ENCODE measurements at places on chromosomes 1 and 21.

- no peak for DNase-seq
These were observed 122.9 kb upstream of the IRF2BP2 start for GRCh38 chr1:234732671-234733390.

DNA sequence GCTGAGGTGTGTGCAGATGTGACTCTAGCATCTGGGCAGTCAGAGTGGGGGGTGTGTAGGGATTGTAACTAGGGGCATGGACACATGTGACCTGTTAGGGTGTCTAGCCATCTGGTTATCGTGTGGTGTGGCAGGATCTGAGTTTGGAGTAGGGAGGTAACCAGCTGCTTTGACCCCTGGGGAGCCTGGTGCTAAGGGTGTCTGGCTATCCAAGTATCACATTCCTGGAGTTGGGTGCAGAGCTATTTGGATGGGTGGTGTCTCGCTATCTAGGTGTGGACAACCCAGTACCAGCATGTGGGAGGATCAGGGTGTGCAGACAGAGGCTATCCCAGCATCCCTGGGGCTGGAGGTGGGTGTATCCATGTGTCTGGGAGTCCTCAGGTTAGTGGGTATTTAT, 4.7 kb downstream of the PTPRU start:
- no peak for DNase-seq

GRCh38 chr1:157958263-157958662, 35.2 kb upstream of the KIRREL1 start:
- DNase-seq, result no peak

DNA sequence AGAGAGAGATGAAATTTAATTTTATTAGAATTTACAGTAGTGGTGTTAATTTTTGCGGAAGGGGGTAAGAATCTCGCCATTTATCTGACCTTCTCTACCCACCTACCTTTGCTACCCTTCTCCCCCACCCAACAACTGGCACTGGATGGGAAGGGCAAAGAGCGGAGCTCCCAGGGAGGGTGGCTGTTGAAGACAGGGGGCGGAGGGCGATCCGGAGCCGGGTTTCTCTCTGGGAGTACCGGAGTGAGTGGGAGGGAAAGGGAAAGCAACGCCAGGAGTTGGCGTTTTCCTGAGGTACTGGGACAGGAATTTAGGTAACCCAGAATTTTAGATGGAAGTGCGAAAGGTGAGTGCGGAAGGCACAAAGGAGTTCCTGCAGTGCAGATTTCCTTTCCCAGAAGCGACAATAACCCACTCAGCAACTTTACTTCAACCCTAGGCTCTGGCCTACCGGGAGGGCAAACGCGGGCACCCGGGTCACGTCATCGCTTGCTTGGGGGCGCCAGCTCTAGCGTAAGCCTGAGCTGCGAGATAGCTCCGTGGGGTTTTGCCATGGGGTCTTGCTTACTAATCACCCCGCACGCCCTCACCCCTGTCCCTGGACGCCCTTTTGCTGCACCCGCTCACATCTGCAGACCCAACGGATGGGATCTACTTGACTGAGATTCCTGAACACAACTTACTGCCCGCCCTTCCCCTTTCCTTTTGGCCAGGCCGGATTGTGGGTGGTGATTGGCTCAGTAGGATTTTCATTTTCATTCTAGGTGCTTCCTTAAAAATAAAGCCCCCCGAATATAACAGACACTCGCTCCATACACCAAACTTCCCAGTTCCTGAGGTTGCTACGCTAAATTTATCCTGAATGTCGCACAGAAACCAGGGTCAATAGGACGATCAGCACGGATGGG, 413.0 kb upstream of the ESRRG start:
- DNase-seq, result no peak

DNA sequence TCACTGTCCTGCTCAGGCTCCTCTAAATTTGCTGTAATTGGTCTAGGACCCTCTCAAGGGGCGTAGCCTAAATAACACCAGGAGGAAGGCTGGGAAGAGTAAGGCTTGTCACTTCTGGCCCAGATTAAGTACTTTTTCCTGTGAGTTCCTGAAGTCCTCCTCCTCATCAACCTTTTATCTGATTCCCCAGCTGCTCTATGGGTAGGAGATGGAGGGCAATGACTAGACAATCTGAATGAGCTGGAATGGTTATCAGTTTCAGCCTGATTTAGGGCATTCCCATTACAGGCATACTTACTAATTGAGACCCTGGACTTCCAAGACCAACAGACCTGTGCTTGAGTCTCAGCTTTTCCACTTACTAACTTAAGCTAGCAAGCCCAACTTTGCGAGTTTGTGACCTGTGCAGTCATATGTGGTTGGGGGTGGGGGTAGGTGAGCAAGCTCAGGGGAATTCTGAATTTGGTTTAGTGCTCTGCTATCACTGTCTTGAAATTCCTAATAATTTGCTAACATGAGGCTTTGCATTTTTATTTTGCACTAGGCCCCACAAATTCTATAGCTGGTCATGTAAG, 18.0 kb upstream of the FGGY start:
- DNase-seq, result no peak

- DNase-seq, result no peak
These were observed 14.2 kb downstream of the CLIC4 start for GRCh38 chr1:24759492-24759891.

DNA sequence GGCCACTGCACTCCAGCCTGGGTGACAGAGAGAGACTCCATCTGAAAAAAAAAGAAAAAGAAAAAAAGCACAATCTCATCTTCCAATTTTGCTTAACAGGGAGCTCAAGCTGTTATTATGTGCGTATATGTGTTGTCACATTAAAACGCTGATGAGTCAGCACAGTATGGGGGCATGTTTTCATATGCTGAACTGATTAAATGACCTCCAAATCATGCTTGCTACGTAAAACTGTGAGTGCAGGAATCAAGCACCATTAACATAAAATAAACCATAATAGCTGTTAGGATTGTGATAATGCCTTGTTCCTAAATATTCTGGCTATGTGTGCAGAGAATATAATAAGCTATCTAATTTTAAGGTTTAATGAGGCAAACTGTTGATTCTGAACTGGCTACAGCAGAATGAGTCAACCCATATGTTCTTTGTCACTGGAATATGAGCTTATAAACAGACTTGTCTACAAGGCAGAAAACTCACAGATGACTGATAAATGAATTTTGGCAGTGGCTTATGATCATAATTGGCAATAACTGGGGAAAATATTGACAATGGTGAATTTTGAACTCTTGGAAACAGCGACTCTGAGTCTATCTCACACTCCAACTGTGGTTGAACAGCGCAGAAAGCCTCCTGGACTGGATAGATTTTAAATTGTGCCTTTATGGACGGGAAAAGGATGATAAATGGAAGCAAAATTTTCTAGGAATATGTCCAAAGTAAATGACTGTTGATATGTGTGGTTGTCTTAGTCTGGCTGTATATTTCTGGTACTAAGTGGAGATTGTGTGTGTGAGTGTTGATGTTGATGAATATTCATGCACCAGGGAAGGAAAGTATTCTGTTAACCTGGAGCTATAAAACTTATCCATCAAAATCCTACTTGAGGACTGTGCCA, 75.5 kb downstream of the VCAM1 start:
- DNase-seq, result no peak

DNA sequence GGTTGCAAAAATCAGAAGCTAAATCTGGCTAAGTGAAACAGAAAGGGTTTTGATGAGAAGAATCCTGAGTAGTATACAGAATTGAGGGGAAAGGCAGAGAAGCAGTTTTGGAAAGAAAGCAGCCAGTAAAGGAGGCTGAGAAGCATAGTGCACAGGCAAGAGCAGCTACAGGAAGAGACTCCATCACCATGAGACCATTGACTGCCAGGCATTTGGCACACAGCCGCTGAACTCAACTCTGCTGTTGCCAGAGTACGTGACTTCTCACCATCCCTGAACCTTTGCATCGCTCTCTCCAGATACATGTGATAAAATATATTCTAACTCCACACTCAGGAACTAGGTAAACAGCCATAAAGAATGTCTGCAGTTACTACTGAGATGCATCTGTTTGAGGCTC, 128.3 kb upstream of the C1orf21 start:
- no peak for DNase-seq

- DNase-seq, result peak; percentile 41
These were observed 39.1 kb upstream of the NFIA start for GRCh38 chr1:61043010-61043820.

- no peak for DNase-seq
These were observed 411.7 kb downstream of the PTPRU start for GRCh38 chr1:29648026-29648425.

DNA sequence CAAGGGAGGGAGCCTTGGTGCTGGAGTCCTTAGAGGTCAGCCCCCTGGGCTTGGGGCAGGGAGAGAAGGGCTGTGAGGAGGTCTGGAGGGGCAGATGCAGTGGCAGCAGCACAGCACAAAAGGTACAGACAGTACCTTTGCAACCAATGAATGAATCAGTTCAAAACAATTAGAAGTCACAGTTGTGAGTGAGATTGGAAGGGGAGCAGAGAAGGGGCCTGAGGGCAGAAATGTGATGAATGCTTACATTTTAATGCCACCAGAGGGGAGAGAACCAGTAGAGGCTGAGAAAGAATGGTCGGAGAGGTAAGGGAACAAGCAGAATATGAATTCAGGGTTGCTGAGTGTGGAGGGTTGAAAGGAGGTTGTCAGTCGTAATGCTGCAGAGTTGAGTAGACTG, 24.2 kb downstream of the CAMTA1 start:
- no peak for DNase-seq

DNA sequence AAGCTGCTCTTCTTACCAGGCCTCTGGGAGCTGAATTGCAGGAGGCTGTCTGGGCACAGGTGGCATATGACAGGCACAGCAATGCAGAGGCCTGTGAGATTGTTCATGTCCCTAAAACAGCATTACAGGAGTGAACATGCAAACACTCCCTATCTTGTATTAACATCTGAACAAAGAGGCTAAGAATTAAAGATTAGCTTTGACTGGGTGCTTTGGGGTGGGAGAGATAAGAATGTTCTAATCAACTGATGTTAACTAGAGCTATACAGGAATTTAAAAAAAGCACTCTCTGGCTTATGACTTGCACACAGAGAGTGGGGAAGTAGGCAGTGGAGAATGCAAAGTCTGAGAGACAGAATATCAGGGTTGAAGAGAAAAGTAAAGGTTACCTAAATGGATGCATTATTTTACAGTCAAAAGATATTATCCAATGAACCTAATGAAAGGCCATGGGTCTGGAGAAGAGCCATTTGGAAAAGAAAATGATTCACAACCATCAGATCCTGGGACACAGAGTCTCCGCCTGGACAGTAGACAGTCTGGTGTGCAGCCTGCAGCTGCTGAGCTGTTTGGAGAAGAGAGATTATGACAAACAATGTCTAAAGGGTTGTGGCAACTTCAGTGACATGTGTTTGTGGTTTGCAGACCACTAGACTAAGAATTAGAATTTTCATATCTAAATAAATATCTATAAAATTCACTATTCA, 20.2 kb downstream of the DPT start:
- no peak for DNase-seq

GRCh38 chr1:73980324-73981040, 217.5 kb downstream of the LRRIQ3 start:
- peak; percentile 88 for DNase-seq

DNA sequence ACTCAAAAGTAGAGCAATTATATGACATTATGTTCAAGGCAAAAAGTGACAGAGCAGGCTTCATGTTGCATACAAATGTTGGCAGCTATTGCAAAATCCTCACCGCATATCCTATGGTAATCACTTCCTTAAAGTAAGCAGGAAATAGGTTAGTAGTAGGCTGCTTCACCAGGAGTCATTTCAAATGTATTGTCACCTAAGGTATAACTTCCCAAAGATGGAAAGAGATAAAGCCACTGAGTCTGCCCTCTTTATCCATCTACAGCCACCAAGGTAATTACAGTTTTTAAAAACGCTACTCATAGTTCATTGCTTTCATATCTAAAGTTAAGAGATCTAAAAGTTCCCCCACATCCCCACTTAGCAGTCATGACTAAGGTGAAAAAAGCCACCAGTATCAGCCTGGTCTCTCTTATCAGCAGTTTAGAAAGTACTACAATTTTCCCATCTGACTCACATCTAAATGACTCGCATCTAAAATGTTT, 31.6 kb upstream of the UBE2U start:
- no peak for DNase-seq

- DNase-seq, result no peak
These were observed 21.8 kb downstream of the RXRG start for GRCh38 chr1:165423136-165423535.

DNA sequence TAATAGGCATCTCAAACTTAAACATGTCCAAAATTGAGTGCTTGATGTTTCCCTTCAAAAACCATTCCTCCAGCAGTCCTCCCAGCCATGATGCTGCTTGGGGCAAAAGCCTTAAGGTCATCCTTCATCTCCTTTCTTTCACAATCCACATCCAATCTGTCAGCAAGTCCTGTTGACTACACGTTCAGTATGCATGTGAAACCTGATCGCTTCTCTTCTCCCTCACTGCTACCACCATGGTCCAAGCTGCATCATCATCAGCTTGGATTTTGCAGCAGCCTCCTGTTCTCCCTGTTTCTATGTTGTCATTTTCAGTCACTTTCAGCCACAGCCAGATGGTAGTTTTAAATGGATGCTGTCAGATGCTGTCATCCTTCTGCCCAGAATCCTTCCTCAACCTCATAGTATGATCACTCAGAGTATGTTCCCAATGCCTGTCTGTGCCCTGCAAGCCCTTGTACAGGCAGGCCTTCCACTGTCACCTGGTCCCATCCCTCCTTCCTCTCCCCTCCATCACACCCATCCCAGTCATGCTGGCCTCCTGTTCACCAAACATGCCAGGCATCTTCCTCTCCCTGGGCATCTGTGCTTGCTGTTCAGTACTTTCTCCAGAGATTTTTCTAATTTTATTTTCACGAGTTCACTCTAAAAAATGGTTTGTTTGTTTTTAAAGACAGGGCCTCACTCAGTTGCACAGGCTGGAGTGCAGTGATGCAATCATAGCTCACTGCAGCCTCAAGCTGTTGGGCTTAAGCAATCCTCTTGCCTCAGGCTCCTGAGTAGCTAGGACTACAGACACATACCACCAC, 66.0 kb downstream of the SYDE2 start:
- DNase-seq, result no peak

- no peak for DNase-seq
These were observed 220.5 kb downstream of the KCNT2 start for GRCh38 chr1:196387766-196388165.

DNA sequence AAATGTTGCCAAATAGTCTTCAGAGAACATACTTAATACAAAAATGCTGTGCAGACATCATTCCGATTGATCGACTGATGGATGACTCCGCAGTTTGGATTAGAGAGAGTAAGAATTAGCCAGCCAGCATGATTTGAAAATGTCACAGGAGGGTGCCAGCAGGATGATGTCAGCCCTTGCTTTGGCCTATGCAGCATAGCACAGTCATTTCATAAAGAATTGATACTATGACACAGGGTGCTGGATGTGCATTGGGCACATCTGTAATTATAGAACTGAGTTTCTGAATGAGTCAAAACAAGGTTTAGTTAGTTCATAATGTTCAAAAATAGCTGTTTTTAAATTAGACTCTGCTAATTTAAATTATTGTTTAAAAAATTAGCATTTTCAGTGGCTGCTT, 21.6 kb upstream of the TRAF5 start:
- no peak for DNase-seq

GRCh38 chr21:33314111-33314510, 10.7 kb upstream of the IFNAR1 start:
- DNase-seq, result no peak

DNA sequence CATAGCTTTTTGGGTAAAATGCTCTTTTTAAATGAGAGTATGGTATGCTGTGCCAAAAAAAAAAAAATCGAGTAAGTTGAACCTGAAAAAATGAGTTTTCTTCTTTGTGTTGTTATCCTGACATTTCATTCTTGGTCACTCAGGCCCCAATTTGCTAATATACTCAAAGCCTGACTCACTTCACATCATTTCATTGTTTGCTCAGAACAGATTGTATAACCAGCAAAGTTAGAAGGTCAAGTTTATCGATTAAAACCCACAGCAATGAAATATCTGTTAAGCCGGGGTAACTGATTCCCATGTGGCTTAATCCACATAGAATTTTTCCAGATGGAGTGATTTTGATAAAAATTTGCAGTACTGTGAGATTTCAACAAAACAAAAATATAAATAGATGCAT, 363.7 kb downstream of the NEGR1 start:
- no peak for DNase-seq
